ENCODE measurements at places on chromosomes 3 and 15.

DNA sequence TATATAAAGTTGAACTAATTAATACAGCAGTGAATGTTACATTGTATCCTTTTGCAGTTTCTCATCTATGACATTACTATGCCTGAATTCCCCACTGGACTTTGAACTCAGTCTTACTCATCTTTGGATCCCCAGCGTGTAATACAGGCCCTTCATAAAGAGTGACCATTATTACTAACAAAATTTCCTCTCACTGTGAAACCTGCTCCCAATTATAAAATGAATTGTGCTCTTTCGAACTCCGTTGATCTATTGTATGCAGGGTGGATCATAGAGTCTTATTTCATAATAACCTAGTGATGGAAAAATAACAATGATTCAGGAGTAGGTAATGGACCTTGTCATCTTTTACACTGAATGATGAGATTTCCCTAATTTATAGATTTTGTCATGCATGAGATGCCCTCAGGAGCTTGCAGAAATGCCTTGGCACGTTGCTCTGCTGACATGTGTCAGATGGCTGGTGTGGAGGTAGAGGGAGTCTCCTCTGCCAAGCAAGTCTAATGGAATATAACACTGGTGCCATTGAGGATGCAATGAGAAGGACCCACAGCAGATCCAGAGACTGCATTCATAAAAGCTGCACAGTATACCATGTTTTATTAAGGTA lies 25.5 kb downstream of the B3GNT5 start:
- no peak for DNase-seq

DNA sequence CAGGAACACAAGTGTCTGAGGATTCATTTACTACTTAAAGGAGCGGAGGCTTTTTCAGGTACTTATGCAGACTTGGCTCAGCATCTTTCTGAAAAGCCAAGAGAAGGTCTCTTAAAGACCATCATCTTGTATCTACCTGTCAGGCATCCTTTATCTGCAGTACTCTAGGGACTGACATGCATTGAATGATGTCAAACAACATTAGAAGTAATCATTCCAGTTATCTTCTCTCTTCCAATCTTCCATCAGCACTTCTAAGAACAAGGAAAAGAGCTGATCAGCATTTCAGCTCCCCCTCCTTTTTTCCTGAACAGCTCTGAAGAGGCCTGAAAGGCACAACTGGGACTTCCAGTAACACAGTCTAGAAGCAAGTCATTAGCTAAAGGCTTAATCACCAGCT lies 214.8 kb downstream of the KCNH8 start:
- no peak for DNase-seq

DNA sequence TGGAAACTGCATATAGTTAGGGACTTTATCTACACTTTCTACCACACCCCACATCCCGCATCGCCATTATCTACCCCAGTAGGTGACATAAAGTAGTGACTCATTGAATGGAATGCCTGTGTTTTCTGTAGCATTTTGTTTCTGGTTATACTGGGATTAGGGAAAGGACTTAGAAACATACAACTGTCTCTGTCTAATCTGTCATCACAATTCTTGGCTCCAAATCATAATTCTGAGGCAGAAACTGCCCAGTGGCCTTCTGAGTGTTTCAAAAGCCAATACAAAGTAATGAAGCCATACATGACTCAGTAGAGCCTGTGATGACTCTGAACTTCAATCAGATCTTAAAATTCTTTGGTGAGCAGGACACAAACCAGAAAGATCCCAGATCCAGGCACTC lies 115.7 kb upstream of the CHRM5 start:
- peak; percentile 93 for DNase-seq

DNA sequence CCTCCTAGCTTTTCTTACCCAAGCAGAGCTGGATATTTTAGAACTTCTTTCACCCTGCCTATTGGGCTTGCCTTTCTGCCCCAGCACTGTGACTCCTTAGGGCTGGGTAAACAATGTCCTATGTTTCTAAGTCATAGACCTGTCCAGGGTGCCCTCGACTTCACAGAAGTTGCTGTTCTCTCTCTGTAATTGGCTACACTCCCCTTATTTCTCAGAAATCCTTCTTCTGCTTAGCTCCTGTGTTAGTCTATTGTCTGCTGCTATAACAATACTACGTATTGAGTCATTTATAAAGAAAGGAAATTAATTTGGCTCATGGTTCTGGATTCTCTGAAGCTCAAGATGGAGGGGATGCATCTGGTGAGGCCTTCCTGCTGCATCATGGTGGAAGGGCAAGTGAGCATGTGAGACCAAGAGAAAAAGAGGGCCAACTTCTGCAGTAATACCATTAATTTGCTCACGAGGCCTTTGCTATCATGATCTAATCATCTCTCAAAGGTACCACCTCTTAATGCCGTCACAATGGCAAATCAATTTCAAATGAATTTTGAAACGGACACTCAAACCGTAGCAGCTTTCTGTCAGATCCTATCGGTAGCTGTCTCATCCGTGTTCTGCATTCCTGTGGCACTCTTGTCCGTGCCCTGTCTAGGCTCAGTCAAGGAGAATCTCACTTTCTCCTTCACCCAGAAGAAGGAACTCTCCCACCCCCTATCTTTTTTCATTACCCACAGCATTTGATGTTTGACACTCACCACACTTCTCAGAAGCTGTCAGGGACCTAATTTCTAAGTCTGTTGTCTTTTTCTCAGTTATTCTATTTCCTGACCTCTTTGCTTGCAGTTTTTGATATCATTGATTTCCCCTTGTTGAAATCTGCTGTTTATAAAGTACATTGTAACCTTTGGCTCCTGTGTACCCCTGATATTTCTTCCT lies 22.3 kb upstream of the GPR171 start:
- no peak for DNase-seq

DNA sequence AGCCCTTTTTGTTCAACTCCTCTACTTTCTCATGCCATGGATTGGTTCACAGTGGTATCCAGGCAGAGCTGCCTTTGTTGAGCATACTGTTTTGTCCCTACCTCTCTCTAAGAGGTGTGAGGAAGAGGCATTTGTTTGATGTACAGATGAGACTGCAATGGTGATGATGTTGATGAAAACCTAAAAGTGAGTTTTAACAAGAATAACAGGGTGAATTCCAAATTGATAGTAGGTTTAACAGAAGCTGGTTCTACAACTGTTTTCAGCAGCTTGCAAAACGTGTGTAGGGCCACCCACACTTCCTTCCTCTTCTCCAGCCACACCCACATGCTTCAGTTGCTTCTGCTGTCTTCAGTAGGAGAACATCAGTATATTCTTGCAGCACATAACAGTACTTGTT lies 10.2 kb downstream of the SNRK start:
- peak; percentile 4 for DNase-seq

DNA sequence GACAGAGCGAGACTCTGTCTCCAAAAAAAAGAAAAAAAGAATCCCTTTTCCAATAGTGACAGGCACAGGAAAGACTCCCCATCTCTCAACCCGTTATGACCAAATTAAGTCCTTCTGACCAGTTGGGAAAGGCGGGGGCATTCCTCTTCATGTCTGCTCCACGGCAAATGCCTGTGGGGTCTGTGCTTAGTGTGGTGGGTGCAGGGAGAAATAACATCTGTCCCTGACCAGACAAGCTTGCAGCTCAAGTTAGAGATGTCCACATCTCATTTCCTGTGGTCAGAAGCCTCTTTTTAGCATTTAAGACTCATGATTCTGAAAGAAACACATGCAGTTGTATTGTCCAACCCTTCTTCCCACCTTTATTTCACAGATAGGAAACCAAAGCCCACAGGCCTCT lies 16.2 kb downstream of the PLA1A start:
- no peak for DNase-seq

GRCh38 chr3:103624271-103624670 lies 1189.5 kb downstream of the ZPLD1 start:
- no peak for DNase-seq

GRCh38 chr3:45414823-45415222 lies 26.4 kb downstream of the LARS2 start:
- DNase-seq: no peak

- no peak for DNase-seq
These were observed 45.7 kb downstream of the CTDSPL start for GRCh38 chr3:37907371-37907770.

GRCh38 chr15:75583701-75584100 lies 4.6 kb upstream of the PTPN9 start:
- DNase-seq: no peak

All from fibroblast of skin of back (primary cell).